ENCODE measurements at places on chromosomes 11 and 22.

- no peaks in the 10 kb centered on the region for H3K4me1 ChIP-seq
- H3K4me3 ChIP-seq: no peak overlapping the region
- no peaks in the 10 kb centered on the region for H3K36me3 ChIP-seq
- no peak overlapping the region for H3K27ac ChIP-seq
Observed at GRCh38 chr11:24697522-24698111, 200.8 kb downstream of the LUZP2 start.

- H3K27me3 ChIP-seq: no peaks in the 10 kb centered on the region
- no peaks in the 10 kb centered on the region for H3K4me1 ChIP-seq
- peaks cover 10% of the 10 kb centered on the region for H3K36me3 ChIP-seq
- DNase-seq: peak; percentile 24
Observed at GRCh38 chr11:60887556-60887955, 18.8 kb downstream of the PRPF19 start.

- no peaks in the 10 kb centered on the region for H3K36me3 ChIP-seq
- DNase-seq: no peak
- H3K27ac ChIP-seq: no peak overlapping the region
- H3K4me3 ChIP-seq: no peak overlapping the region
Observed at GRCh38 chr11:5846701-5847100, 5.0 kb upstream of the OR52E6 start.

DNA sequence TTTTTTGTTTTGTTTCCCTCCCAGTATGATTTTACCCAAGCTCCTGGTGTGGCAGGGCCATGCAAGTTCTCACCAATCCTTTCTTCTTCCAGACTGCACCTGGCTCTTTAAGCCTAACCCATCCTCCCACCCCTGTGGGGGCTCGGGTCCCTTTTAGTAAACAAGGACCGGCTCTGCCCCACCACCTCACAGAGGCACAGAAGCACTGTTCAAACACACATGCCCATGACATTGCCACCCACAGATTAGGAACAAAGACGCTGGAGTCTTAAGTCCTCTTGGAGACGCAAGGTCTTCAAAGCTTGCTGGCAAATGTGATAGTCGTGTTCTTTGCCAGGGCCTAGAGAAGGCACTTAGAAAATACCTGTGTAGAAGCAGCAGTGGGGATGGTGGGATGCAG is 18.9 kb downstream of the UQCR10 start:
- DNase-seq: no peak
- no peaks in the 10 kb centered on the region for H3K27me3 ChIP-seq
- H3K36me3 ChIP-seq: peaks cover 10% of the 10 kb centered on the region
- H3K27ac ChIP-seq: no peak overlapping the region
- H3K4me3 ChIP-seq: no peak overlapping the region

- H3K36me3 ChIP-seq: no peaks in the 10 kb centered on the region
- H3K27me3 ChIP-seq: peaks cover 45% of the 10 kb centered on the region
- no peak overlapping the region for H3K27ac ChIP-seq
- peaks cover 7% of the 10 kb centered on the region for H3K4me1 ChIP-seq
Observed at GRCh38 chr11:111541254-111542061, 938 bp downstream of the LAYN start.

GRCh38 chr11:70674605-70675004 is 276.3 kb downstream of the CTTN start:
- H3K4me3 ChIP-seq: no peak overlapping the region
- DNase-seq: no peak
- peaks cover 7% of the 10 kb centered on the region for H3K4me1 ChIP-seq
- no peaks in the 10 kb centered on the region for H3K27me3 ChIP-seq
- H3K36me3 ChIP-seq: no peaks in the 10 kb centered on the region

GRCh38 chr11:92152245-92152644 is 72.4 kb upstream of the FAT3 start:
- H3K4me3 ChIP-seq: no peak overlapping the region
- H3K4me1 ChIP-seq: peaks cover 2% of the 10 kb centered on the region
- no peak overlapping the region for H3K27ac ChIP-seq
- H3K27me3 ChIP-seq: no peaks in the 10 kb centered on the region
- no peak for DNase-seq

GRCh38 chr22:41364955-41365354 is 16.8 kb upstream of the TEF start:
- no peak overlapping the region for H3K27ac ChIP-seq
- H3K4me3 ChIP-seq: no peak overlapping the region
- H3K27me3 ChIP-seq: no peaks in the 10 kb centered on the region
- no peak for DNase-seq
- H3K4me1 ChIP-seq: peaks cover 29% of the 10 kb centered on the region

- peak overlapping the region; percentile 8 for H3K4me3 ChIP-seq
- DNase-seq: no peak
- no peaks in the 10 kb centered on the region for H3K27me3 ChIP-seq
- H3K4me1 ChIP-seq: peaks cover 4% of the 10 kb centered on the region
Observed at GRCh38 chr22:45290410-45290936, 5.7 kb downstream of the UPK3A start.

- no peak overlapping the region for H3K4me3 ChIP-seq
- no peak overlapping the region for H3K27ac ChIP-seq
- no peaks in the 10 kb centered on the region for H3K4me1 ChIP-seq
- no peak for DNase-seq
- H3K36me3 ChIP-seq: no peaks in the 10 kb centered on the region
Observed at GRCh38 chr11:119843877-119844276, 114.9 kb upstream of the NECTIN1 start.

- no peaks in the 10 kb centered on the region for H3K36me3 ChIP-seq
- H3K4me1 ChIP-seq: no peaks in the 10 kb centered on the region
- no peak overlapping the region for H3K4me3 ChIP-seq
- DNase-seq: no peak
- H3K27ac ChIP-seq: no peak overlapping the region
Observed at GRCh38 chr11:96448225-96448624, 58.4 kb downstream of the JRKL start.
